ENCODE measurements at places on chromosomes 16 and 17.

DNA sequence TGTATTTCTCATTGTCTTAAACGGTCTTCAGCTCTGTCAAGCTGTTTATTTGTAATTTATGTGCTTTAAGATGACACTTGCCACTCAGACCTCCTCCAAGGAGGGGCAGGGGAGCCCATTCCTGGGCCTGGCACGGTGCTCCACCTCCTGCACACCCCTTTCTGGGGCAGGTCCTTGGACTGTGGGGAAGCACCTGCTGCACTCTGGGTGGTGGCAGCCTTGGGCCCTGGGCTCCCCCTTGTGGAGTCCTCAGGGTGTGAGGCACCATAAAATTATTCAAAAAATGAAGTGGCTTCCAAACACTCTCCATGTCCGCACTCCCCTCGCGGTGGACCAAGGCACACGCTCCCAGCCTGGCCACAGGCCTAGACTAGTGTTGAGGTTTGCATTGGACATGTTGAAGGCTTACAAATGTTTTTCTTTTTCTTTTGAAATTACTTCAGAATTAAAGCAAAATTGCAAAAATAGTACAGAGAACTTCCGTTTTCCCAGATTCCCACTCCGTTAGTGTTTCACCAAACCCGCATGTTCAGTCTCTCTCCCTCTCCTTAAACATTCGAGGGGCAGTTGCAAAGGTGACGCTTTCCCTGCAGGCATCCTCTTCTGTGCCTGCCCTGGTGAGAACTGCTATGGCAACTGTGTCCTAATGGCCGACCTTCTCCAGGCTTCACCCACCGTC, 32.4 kb downstream of the FOXK2 start:
- peak; percentile 89 for DNase-seq

- no peak for DNase-seq
Measured at GRCh38 chr17:59838052-59838916, 54.5 kb downstream of the TUBD1 start.

DNA sequence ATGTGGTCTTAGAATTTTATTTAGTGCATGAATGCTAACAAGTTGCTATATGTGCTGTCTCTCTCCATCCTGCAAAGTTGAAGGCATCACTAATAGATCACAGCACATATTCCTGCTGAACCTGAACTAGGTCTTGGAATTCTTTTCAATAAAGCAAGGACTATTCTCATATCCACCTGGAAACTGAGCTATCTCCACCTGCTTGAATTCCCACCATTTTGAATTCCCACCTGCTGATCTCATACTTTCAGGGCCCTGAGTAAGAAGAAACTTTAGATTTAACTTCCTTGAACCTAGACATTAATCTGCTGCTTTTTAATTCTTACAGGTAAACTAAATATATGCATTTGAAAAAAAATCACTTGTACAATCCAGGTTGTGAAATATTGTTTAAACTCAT, 445.3 kb upstream of the CCL2 start:
- DNase-seq = no peak

DNA sequence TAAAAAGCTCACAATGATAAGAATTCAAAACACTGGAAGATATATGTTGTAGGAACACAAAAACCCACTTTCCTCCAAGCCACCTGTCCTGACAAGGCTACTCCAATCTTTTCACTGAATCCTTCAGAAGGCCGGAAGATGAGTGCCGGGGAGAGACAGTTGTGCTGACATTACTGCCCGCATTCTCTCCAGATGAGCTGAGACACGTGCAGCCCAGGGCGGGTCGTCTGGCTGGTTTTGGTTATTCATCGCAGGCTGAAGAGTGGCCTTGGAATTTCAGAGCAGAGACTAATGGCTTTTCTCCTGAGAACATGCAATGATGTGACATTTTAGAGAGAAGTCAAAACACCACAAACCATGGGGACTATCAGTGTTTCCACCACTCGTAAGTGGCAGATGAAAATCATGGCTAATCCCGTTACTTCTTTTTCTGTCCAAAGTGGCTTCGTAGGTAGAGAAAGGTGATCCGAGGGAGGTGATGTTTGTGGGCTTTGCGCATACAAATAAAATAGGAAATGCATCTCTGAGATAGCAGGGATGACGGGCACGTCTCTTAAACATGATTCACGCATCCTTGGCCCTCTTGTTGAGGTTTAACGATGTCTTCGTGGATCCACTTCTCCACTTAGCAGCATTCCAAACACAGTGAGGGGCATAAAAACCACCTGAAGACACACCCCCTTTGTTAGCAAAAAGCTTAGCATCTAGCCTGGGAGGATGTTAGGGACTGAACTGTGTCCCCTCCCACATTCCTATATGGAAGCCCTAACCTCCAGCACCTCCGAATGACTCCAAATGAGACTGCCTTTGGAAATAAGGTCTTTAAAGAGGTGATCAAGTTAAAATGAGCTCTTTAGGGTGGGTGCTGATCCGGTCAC, 134.0 kb downstream of the IRX3 start:
- no peak for DNase-seq

GRCh38 chr16:4691666-4692412, 1.5 kb upstream of the NUDT16L1 start:
- DNase-seq = no peak
